ENCODE measurements at places on chromosomes 11 and 22.

DNA sequence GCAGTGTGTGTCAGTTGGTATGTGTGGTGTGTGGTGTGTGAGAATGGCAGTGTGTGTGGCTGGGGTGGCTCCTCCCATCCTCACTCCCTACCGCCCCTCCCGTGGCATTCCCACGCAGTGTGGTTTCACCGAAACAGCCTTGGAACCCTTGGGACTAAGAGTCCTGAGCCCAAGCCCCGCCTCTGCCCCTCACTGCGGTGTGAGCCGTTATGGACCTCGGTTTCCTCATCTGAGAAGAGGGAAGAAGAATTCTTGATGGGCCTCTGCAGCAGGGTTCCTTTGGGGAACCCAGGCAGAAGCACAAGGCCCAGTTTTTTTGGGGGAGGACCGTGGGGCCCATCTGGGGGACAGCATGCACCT is 7.2 kb downstream of the UPK3A start:
- no peak for DNase-seq

- DNase-seq, result no peak
Measured at GRCh38 chr11:84430661-84431060, 1144.5 kb upstream of the CCDC90B start.

GRCh38 chr11:108970221-108970991 is 305.5 kb downstream of the DDX10 start:
- no peak for DNase-seq

GRCh38 chr11:66454247-66454646 is 12.5 kb upstream of the PELI3 start:
- DNase-seq, result peak; percentile 51

DNA sequence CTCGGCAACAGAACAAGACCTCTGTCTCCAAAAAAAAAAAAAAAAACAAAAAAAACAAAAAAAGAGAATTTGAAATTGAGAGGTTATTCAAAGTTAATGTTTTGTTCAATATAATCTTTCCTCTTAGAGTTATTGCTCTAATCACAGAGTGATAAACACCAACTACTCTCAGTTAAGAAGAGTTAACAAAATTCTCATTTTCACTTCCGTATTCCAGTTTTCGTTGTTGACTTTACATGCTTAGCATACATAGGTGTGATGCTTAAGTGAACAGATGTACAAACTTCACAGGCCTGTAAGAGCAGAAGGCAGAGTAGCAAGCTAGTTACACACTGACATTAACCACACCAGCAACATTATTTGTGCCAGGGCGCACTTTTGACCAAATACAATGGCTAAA is 12.3 kb downstream of the EIF4ENIF1 start:
- no peak for DNase-seq

DNA sequence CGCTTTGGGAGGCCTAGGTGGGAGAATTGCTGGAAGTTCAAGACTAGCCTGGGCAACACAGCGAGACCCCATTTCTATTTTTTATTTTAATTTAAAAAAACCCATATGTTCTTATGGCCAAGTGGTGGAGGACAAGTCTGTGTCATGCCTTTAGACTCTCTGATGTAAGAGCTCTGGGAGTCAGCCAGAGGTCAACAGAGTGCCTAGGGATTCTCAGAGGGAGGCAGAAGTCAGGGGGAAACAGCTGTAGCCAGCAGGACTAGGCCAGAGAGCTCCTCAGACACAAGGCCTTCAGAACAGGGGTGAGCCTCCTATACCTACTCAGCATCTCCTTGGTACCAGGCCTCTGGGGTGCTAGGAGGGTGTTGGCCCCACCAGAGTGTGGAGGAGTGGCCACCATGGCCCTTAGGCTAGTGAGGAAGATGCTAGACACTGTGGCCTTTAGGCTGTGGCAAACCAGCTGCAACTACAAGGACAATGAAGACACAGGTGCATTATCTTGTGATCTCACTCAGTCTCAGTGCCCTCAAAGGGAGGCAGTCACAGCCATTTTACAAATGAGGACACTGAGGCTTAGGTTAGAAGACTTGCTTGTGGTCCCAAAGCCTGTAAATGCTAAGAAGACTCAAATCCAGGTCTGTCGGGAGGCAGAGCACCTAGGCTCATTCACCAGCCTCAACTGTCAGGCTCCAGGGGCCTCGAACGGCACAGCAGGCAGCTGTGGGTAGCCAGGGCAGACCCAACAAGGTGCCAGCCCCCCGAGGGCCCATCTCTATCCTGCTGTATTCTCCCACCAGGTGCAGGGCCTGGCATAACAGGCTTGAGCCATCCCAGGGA is 5.0 kb downstream of the ZP1 start:
- DNase-seq, result no peak

DNA sequence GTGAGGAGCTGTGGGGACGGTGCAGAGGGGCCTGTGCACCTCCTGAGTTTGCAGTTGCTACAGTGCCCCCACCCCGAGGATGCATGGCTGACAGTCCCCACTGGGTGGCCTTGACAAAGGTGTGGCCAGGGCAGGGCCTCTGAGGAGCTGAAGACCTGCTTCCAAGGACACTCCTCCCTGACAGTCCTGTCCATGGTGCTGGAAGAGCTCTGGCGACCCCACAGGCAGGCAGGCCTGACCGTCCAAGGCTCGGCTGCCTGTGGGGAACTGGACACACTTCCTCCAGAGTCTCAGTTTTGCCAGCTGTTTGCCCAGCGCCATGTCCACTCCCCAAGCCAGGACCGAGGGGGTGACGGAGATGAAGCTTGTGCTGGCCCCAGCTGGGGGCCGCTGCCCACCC is 32.7 kb downstream of the BRSK2 start:
- DNase-seq, result no peak

DNA sequence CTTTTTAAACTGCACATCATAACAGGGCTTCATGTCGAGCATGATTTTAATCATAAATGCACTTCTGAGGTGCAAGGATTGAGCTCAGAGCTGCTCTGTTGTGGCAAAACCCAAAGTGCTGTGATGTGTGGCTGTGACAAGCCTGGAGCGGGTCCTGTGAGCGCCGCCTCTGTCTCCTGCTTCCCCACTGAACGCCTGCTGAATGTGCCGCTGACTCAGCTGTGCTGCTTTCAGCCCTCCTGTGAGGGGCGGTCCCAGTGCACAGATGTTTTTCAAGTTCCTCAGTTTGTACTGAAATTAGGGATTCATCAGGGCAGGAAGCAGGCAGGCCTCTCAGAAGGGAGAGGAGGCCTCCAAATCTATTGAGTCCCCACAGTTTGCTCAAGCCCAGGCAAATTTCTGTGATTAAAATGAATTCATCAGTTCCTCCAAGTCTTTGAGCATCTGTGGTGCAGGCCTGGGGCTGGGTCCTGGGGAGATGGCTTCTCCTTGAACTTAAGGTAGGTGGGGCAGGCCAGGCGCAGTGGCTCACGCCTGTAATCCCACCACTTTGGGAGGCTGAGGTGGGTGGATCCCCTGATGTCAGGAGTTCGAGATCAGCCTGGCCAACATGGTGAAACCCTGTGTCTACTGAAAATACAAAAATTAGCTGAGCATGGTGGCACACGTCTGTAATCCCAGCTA is 3.0 kb upstream of the GTSE1 start:
- DNase-seq, result no peak

DNA sequence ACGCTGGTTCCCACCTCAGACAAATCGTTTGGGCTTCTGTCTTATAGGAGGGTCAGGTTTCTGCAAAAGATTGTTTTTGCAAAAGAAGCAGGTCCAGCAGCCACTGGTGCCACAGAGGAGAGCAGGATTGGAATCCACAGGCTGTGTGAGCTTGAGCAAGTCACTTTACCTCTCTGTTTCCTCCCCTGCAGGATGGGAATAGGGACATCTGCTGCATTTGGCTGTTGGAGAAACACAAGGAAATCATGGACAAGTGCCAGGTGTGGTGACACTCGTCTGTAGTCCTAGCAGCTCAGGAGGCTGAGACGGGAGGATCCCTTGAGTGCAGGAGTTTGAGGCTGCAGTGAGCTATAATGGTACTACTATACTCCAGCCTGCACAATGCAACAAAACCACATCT is 422.6 kb downstream of the MN1 start:
- DNase-seq, result no peak
